Caudate nucleus (tissue), 63 donors: ENCODE measurements at places on chromosomes 13 and 19.

DNA sequence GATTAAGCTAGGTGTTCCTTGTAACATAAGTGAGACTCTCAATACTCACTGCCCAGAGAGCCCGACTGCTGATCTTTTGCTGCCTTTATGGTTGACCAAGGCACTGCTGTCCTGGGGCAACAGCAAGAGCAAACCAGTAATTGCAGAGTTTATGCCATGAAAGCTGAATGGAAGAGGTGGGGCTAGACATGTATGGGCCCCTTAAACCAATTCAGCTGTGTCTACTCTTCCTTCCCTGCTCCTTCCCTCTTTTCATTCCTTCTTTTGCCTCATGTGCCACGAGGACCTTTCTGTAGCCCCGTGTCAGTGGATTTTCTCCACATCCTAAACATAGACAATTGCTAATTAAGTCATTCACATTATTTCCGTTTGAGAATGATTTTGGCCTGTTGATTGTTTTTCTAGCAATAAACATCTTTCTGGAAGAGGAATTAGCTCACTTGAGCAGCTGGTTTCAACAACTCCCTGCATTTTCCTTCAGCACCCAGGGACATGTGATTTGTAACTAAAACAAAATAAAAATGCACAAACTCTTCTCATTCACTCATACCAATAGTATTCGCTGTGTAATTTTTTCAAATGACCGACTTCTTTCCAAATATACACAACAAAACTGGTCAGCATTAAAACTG lies 40.5 kb downstream of the RAP2A start:
- no peak for DNase-seq

GRCh38 chr19:58569943-58570670 lies 3.0 kb downstream of the MZF1 start:
- no peak for DNase-seq

GRCh38 chr13:79112016-79112415 lies 294.0 kb downstream of the RBM26 start:
- no peak for DNase-seq

DNA sequence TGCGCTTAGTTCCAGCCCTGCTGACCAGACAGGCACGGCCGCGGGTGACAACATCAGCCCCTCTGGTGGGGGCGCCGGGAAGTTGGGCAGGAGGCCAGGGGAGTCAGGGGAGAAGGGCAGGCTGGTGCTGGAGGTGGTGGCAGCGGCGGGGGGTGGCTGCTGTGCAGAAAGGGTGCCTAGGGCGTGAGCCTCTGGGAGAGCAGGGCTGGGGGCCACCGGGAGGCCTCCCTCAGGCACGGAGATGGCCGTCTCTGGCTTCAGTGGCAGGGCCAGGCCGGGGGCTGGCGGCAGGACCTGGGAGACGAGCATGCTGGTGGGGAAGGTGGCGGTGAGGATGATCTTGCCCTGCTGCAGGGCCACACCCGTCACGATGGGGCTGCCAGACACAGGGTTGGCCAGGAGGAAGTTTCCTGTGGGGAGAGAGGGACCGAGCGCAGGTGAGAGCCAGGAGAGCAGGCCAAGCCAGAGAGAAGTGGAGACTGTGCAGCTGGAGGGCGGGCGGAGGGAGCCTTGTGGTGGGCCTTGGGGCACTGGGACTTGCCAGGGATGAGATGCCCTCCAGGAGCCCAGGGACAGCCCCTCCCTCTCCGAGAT lies 3.3 kb downstream of the SIX5 start:
- DNase-seq = no peak

GRCh38 chr19:37763488-37763887 lies 15.9 kb downstream of the ZNF573 start:
- DNase-seq = no peak

DNA sequence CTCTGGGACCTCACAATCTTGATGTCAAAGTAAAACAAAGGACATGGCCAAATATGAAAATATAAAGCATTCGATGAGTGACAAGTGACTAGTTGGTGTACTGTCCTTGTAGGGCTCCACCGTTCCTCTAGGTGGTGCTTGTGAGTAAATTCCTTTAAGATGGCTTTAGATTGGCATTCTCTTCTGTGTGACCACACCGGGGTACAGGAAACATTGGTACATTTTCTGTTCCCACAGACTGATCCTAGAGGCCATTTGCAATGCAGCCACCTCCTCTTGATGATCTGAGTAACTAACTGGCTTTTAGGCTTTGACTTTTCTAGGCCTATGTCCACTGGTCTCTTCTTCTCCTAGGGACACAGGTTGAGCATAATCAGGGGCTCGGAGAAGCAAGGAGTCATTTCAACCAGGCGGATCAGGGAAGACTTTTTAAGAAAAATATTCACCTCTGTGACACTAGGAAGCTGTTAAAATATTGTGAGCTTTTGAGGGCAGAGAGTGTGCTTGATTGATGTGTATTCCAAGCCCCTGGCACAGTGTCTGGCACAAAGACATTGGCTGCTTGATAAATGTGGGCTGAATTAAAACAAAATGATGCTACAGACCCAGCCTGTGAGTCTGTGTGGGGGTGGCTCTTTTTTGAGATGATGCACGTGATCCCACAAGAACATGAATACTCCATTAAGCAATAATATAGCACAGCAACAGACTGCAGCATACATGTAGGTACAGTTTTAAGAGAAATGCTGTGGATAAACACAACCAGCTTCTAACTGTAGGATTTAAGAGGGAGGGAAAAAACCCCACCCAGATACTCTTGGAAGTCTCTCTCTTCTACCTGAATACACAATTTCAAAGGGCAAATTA lies 21.0 kb downstream of the EPSTI1 start:
- DNase-seq = no peak
